ENCODE measurements at places on chromosomes 3 and 15.

GRCh38 chr15:69562564-69562963, 109.9 kb downstream of the RPLP1 start:
- no peak for DNase-seq

- DNase-seq = no peak
Measured at GRCh38 chr3:52533623-52534280, at the start of gene NT5DC2. TSS of gene NT5DC2 (minus strand) at chr3:52533857. CDS start at chr3:52533737, 120 bp downstream.

DNA sequence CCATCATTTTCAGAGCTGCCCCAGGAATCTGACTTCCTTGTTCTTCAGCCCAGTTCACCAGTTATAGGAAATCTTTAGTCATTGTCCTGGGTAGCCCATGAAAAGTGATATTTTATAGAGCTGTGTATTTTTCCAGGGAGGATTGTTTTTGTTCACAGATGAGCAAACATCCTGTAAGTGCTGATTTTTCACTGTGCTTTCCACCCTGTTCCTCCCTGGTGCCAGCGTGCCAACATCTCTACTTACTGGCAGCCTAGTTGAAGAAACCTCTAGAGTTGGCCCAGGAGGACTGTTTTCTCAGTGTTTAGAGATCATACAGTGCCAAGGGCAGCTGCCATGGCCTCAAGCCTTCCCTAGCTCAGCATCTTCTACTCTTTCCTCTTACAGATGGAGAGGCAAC, 41.3 kb downstream of the ST6GAL1 start:
- no peak for DNase-seq

DNA sequence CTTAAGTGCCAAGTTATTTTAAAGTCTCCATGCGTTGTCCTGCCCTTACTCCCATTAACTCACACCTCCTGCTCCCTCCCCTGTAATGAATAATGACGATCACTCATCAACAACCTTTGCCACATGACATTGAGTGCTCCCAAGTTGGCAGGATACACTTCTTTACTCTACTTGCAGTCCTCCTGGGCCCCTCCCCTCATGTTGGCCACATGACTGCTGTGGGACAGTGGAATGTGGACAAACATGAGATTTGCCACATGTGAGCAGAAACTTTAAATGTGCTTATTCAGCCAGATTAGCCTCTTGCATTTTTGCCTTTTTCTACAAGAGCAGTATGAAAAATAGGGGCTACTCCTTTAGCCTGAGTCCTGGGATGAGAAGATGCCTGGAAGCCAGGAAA, 167.9 kb downstream of the DCLK3 start:
- DNase-seq = no peak

DNA sequence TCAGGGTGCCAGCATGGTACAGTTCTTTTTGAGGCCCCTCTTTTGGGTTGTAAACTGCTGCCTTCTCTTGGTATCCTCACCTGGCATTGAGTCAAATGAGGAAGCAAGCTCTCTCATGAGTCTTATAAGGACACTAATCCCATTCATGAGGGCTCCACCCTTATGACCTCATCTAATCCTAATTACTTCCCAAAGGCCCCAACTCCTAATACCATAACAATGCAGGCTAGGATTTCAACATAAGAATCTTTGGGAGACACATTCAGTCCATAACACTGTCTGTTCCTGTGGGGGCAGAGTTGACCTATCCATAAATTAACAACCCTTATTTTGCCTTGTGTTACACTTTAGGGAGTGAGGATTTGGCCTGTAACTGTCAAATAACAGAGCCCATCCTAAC, 278.3 kb downstream of the LRTM1 start:
- DNase-seq = no peak

- DNase-seq = peak; percentile 26
Measured at GRCh38 chr15:82129761-82130160, 83.9 kb upstream of the MEX3B start.

DNA sequence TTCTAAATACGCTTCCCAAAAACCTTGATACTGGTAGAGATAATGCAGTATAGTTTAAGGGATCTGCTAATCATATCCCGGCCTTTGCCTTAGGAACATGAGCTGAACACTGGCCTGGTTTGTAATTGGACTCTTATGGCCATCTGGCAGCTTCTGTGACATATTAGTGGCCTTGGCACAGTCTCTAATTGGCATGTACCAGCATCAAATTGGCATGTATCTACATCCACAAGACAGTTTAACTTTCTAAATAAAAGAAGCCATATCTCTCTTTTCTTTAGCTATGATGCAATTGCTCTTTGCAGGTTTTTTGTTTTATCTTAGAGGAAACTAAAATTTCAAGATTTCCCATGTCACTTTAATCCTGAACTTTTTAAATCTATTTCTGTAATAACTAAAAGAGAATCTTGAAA, 44.6 kb upstream of the FILIP1L start:
- DNase-seq = no peak

- no peak for DNase-seq
Measured at GRCh38 chr3:189320511-189320910, 148.7 kb downstream of the TPRG1 start.

- DNase-seq = no peak
Measured at GRCh38 chr3:10783360-10784351, 32.4 kb upstream of the SLC6A11 start.

DNA sequence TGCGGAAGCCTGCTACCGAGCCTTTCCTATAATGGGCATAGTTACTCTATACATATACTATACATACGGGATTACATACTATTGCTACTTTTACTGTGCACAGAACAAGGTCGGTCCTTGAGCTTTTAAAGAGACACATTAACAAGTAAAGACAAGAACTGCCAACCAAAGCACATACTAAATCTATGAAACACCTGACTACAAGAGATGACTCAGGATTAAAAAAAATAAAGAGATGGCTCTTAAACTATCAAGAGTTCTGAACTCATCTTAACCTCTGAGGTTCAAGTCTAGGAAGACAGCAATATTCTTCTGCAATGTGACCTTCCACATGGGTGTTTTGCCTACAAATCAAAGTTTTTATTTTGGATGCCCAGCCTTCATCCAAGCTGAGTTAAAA, 106.8 kb downstream of the TNIK start:
- DNase-seq = no peak

- no peak for DNase-seq
Measured at GRCh38 chr15:101540480-101541239, 51.2 kb upstream of the PCSK6 start.

- DNase-seq = no peak
Measured at GRCh38 chr3:120172070-120172469, 77.8 kb upstream of the GSK3B start.

DNA sequence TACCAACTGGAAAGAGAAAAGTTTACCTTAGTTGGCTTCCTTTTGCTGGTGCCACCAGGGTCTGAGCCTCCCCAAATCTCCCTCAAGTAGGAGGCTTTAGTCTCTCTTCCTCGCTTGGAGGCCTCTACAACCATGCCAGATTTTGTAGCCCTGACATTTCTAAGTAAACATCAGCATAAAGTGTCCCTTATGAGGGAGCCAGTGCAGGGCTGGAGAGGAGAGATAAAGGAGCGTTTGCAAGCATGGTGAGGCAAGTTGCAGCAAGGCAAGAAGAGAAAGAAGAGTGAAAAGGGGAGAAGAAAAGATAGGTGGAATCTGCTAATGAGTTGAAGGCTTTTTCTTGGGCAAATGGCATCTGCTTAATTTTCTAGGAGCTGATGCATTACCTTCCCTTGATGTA, 82.7 kb upstream of the FNDC3B start:
- no peak for DNase-seq

GRCh38 chr15:79973456-79974195, 2.6 kb upstream of the BCL2A1 start:
- DNase-seq = no peak

DNA sequence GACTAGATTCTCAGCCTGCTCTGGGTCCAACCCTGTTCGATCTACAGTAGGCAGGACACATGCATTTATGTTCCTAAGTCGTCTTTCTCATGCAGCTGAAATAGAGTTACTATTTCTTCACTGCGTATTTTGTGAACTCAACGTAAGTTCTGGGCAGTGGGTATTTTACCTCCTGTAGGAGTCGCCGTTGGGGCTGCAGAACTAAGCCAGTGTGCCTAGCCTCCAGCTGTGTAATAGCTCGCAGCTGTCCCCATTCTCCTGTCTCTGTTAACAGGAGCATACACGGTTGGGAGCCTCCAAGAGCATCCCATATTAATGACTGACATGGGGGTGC, 58.4 kb upstream of the HRH1 start:
- no peak for DNase-seq

DNA sequence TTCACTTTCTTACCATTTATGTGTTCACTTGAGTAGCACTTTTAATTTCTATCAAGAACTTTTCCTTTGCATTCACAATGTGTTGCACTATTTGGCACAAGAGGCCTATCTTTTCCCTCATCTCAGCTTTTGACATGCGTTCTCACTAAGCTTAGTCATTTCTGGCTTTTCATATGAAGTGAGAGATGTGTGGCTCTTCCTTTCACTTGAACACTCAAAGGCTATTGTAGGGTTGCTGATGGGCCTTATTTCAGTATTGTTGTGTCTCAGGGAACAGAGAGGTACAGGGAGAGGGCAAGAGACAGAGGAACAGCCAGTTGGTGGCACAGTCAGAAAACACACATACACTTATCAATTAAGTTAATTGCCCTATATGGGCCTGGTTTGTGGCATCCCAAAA, 127.4 kb upstream of the MLF1 start:
- no peak for DNase-seq

DNA sequence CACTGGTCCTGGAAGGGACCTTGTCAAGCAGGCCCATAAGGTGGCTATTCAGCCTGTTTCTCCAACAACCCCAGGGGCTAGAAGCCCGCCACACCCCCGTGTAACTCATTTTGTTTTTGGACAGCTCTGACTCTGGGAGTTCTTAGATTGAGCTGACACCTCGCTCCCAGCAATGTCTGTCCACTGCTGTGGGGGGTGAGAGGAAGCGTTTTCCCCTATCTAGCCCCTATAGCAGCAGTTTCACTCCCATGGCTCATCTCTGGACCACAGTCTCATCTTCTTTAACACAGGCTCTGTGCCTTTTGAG, 1.1 kb upstream of the PPP1R2 start:
- DNase-seq = no peak

All from smooth muscle cell of the brain vasculature (primary cell).